GM23338 (cell line): ENCODE measurements at places on chromosomes 11 and 22. TPM values are rescaled to one million over a fixed set of nuclear protein-coding genes. Genes with fewer than 3 reads are reported as not detected.

- no peak for DNase-seq
Measured at GRCh38 chr11:35262056-35262455, 123.1 kb downstream of the CD44 start.

WT1 gene
- total RNA-seq, result 0.16 and 0.21 TPM in 2 replicates

- no peak for DNase-seq
Measured at GRCh38 chr11:26847459-26847858, 125.6 kb upstream of the SLC5A12 start.

GRCh38 chr11:125944350-125945010, 1.4 kb upstream of the VSIG10L2 start:
- no peak for DNase-seq

CDC42BPG gene
- total RNA-seq, result 10.1 and 11.6 TPM in 2 replicates

ATM gene
- total RNA-seq, result 44.2 and 59.3 TPM in 2 replicates

NAALAD2 gene
- total RNA-seq, result 4.3 and 12.4 TPM in 2 replicates

ISX gene
- not detected in 2 replicates for total RNA-seq

DNA sequence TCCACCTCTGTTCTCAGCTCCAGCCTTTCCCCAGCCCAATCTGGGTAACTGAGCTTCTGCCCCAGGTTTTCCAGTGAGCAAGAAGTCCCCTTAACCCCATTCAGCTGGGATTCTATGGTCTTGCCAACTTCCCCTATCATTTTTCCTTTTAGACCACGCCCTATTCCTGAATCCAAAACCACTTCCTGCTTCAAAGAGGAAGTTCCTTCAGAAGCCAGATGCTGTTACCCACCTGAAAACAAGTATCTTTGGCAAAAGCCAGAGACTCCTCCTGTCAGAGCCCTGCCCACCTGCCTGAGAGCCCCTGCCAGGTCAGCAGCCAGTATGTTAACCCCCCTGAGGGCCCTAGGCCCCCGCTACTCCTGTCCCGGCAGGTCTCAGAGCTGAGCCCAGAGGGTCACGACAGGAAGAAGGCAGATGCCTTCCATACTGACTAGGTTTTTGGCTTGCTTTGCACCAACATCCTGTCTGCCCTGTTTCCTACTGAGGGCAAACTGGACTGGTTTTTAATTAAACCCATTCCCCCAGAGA, 20.3 kb upstream of the MICAL2 start:
- DNase-seq, result no peak

CCDC179 gene
- not detected in 2 replicates for total RNA-seq

DNA sequence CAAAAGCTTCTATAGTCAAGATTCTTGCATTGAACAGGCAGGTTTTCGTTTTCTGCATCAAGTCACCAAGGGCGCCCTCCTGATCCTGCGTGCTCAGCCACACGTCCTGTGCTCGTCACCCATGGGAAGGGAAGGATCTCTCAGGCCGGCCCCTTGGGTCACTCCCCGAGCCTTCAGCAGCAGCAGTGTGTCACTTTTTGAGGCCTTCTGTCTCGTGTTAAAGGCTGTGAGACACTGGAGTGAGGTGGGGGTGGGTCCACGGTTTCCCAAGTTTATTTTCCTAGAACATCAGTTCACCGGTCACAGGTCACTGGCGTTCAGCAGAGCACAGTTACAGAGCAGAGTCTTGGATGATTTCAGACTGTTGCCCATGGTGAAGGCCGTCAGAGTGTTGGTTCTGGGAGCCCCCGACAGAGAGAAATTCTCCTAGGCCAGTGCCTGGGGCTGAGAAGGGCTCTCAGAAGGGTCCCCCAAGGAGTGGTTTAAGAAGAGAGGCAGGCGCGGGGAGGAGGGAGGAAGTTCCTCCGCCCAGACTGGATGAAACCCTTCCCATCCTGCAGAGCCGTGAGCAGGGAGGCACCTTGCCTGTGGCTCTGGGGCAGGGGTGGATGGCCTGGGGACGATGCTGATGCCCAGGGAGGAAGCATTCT, 13.5 kb upstream of the ADORA2A start:
- DNase-seq, result no peak

TRIM21 gene
- total RNA-seq, result 12.6 and 18.3 TPM in 2 replicates

DNA sequence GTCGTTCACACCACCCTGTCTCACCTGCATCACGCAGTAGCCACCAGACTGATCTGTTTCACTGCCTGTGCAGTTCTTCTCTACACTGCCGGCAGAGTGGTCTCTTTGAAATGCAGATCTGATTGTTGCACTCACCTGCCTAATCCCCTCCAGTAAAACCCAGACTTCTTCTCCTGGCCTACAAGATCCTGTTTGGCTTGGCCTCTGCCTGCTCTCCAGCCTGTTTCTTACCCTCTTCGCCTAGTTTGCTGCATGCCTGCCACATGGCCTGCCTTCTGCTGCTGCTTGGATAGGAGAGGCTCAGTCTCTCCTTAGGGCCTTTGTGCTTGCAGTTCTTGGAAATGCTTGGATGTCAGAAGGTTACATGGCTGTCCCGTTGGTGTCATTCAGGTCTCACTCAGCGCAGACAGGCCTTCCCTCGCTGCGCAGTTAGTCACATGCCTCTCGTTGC, 42.0 kb downstream of the PACS1 start:
- peak; percentile 47 for DNase-seq

DEPDC7 gene
- 10.9 and 15.3 TPM in 2 replicates for total RNA-seq

- DNase-seq, result no peak
Measured at GRCh38 chr11:101786916-101787315, 127.9 kb upstream of the CEP126 start.

GRCh38 chr11:31240340-31240904, 129.1 kb downstream of the DCDC1 start:
- DNase-seq, result peak; percentile 80

DNA sequence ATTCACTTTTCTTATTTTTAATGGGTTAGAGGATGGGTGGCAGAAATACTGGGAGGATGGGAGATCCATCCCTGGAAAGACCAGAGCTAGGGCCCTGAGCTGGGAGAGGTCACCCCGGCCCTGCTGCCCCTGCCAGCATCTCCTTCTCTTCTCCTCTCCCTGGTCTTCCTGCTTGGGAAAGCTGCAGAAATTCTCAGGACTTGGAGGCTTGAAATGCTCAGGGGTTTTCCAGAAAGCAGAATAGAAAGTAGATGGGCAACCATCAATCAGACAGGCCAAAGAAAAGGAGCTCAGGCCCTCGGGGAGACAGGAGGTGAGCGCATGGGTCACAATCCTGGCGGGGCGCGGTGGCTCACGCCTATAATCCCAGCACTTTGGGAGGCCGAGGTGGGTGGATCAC, 1.5 kb downstream of the APOBEC3H start:
- DNase-seq, result no peak

DNA sequence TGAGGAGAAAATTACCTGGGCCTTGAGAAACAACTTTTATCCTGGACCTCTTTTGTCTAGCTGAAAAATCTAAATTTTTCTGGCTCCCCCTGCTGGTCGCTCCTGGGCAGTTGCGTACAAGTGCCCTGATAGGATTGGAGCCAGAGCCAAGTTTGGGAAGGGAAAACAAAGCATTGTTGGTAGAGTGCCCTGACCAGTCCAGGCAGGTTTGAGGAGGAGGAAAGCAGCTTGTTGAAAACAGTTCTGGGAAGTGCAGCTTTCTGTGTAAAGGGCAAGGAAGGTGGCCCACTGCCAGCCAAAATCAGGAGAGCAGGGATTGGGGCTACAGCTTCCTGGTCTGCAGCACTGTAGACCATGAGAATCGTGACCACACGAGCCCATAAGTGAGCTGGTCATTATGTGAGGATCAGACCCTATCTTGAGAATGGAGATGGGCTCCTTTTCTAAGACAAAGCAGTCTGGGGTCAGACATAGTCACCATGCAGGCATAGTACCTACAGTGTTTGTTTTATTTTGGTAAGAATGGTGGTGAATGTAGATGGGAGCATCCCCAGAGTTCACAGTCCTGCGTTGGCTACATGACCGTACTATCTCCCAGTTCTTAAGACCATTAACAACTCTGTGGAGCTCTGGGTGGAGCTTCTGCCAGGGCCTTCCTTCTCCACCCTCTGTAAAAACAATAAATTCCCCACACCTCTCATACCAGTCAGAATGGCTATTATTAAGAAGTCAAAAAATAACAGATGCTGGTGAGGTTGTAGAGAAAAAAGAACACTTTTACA, 21.3 kb upstream of the PIK3IP1 start:
- peak; percentile 95 for DNase-seq

GRCh38 chr22:46410291-46410808, 74.8 kb downstream of the TRMU start:
- DNase-seq, result no peak

RBMXL2 gene
- 0.17 TPM in 1 of 2 replicates, not detected in the other for total RNA-seq

- no peak for DNase-seq
Measured at GRCh38 chr11:44125598-44125997, 30.1 kb downstream of the EXT2 start.

GRCh38 chr11:107598225-107599139, 7.5 kb downstream of the ELMOD1 start:
- DNase-seq, result peak; percentile 73

CTSW gene
- total RNA-seq, result not detected in 2 replicates

OR6T1 gene
- not detected in 2 replicates for total RNA-seq

GRCh38 chr11:73570415-73571114, 27.3 kb downstream of the FAM168A start:
- DNase-seq, result no peak

- no peak for DNase-seq
Measured at GRCh38 chr11:12673601-12673923, 659 bp upstream of the TEAD1 start.

KRTAP5-1 gene
- total RNA-seq, result not detected in 2 replicates

- peak; percentile 34 for DNase-seq
Measured at GRCh38 chr11:44804449-44805437, 78.0 kb downstream of the TSPAN18 start.

DNA sequence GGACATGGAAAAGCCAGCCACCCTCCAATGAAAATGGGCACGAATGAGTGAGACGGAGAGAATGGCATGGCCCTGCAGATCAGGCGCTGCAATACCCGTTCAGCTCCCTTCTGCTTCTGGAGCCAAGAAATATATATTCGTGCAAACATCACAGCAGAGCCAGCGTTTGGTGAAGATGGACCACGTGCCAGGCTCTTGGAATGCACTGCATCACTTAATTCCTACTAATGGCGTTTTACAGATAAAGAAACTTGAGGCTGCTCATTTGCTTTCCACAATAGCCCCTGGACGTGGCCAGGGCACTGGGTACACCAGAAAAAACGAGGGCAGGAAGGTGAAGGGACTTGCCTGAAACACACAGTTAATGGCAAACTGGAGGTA, 1.6 kb upstream of the FXYD2 start:
- no peak for DNase-seq

- no peak for DNase-seq
Measured at GRCh38 chr11:74157169-74157568, 13.6 kb downstream of the C2CD3 start.

EMID1 gene
- total RNA-seq, result 13.2 and 13.4 TPM in 2 replicates

GRCh38 chr11:72930008-72930407, 115.8 kb downstream of the ATG16L2 start:
- DNase-seq, result peak; percentile 60

- no peak for DNase-seq
Measured at GRCh38 chr11:117408356-117408755, 80.7 kb downstream of the CEP164 start.

- DNase-seq, result peak; percentile 17
Measured at GRCh38 chr11:69674267-69674885, 777 bp downstream of the LTO1 start.

GRCh38 chr11:76822406-76822805, 38.3 kb upstream of the ACER3 start:
- no peak for DNase-seq

GLB1L2 gene
- 9.8 and 12.3 TPM in 2 replicates for total RNA-seq

POU2AF2 gene
- total RNA-seq, result not detected in 2 replicates

DEUP1 gene
- total RNA-seq, result 0.63 and 0.85 TPM in 2 replicates

DNA sequence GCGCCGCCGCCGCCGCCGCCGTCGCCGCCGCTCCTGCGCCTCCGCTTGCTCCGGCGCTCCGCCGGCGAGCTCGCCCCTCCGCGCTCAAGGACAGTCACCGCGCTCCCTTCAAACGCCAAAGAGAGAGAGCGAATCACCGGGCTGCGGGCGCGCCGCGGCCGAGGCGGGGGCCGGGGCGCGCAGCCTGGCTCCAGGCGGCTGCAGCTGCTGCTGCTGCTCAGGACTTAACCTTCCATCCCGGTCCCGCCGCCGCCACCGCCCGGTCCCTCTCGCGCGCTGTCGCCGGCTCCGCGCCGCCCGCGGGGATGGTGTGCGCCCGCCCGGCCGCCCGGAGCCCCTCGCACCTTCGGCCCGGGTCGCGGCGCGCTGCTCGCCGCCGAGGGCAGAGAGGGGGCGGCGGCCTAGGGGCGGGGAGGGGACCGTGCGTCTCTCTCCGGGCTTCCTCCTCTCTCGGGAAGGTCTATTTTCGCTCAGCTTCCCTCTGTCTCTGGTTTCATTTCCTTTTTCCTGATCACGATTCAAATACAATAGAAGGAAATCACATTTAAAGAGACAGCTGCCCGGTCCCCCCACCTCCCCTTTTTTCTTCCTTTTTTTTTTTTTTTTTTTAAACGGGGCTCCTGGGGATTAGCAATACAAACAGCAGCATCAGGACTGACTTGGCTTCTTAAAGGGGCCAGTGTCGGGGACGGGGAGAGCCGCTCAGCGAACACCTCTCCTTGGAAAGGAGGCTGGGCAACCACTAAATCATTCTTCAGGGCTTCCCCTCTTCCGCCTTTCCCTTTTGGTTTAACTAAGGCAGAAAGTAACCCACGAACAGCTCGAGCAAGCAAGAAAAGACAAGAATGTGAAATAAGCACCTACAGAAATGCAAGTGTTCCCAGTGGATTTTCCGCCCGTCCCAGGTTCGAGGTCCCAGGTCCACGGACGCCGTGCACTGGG, 22.1 kb downstream of the LMO2 start:
- peak; percentile 77 for DNase-seq

NADSYN1 gene
- 50.4 and 54.9 TPM in 2 replicates for total RNA-seq

FBLN1 gene
- total RNA-seq, result 134 and 137 TPM in 2 replicates

DNA sequence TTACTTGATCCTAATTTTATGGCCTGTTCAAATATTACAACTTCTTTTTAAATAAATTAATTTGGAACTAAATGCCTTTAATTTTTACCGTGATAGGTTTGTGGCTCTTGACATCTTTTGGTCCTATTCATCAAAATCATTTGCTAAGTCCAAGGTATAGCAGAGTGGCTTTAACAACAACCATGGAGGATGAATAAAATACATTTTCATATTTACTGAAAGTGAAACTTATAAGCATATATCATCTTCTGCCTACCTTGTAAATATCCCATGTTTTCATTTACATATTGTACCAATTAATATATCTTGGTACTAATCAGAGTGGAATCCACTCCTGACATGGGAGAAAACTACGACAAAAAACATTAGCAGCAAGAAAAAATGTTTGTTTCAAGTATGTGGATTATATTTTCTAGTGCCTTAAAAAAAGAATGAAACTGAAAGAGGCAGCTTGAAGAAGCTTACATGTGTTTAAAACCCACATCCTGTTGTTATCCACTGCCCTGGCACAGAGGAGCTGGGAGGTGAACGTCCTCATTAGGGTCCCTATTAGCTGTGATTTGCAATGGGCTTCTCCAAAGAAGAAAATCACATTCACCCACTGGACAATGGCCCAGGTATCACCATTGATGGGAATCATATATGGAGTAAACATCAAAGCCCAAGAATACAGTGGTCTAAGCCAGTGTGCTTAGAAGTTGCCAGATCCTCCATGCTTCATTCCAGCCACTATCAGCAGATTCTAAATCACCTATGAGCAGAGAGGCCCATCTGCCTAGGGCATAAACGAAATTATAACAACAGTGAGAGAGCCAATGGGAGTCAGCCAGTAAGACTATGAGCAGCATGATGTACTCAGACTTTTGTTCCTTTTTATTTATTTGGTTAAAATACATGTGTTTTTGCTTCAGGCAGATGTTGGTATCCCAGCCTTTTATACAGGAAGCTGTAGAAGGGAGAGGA, 84.7 kb downstream of the MAML2 start:
- DNase-seq, result no peak

OR5D16 gene
- not detected in 2 replicates for total RNA-seq

TMA7B gene
- not detected in 2 replicates for total RNA-seq
